Aorta (tissue), 5 donors: ENCODE measurements at places on chromosomes 6 and 20. TPM values are rescaled to one million over a fixed set of nuclear protein-coding genes. Genes with fewer than 3 reads are reported as not detected.

DNA sequence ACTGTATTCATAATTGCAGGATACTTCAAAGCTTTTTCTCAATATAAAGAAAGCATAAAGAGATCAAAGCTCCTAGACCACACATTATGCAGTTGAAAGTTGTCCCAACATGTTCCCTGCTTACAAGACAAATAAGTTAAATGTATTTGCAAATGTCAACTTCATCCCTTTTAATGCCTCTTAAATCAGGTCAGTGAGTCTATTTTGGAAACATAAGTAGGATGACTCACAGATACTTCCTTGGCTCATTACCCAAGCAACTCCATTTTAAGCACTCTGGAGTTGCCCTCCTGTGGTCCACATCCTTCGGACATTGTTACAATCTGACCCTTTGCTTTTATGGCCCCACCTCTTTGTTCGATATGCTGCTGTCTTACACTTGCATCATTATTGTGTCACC lies 162.0 kb downstream of the FAXC start:
- DNase-seq = no peak
- H3K27ac ChIP-seq = no peak overlapping the region
- no peaks in the 10 kb centered on the region for H3K36me3 ChIP-seq
- H3K27me3 ChIP-seq = no peaks in the 10 kb centered on the region
- no peak overlapping the region for H3K4me3 ChIP-seq
- H3K4me1 ChIP-seq = no peaks in the 10 kb centered on the region

Gene SAMD3
- total RNA-seq = 2.7 TPM

DNA sequence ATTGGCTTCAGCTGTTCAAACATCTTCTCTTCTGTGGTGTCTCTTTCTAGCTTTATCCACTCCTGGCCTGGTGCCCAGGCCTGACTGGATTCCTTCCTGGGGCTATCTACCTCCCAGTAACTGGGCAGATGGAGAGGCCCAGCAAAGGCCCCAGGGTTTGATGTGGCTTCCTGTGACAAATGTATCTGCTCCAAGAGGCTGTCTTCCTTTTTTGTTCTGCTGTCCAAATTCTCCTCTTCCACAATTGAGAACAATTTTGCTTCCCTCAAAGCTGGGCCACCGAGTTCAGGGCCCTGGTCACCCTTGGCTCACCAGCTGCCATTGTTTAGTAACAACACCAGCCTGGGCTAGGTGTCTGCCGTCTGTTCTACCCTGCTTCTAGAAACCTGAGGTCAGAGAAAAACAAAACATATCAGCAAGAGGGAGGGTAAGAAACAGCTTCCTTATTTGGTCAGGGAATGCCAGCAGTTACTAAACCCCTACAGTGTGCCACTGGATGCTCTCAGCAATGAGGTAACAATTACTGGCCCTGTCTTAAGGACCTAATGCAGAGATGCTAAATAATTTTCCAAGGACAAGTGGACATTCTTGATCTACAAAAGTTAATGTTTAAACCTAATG lies 3.9 kb downstream of the ZFP57 start:
- no peak overlapping the region for H3K27ac ChIP-seq
- no peaks in the 10 kb centered on the region for H3K36me3 ChIP-seq
- DNase-seq = no peak
- no peaks in the 10 kb centered on the region for H3K27me3 ChIP-seq
- H3K4me1 ChIP-seq = no peaks in the 10 kb centered on the region

DNA sequence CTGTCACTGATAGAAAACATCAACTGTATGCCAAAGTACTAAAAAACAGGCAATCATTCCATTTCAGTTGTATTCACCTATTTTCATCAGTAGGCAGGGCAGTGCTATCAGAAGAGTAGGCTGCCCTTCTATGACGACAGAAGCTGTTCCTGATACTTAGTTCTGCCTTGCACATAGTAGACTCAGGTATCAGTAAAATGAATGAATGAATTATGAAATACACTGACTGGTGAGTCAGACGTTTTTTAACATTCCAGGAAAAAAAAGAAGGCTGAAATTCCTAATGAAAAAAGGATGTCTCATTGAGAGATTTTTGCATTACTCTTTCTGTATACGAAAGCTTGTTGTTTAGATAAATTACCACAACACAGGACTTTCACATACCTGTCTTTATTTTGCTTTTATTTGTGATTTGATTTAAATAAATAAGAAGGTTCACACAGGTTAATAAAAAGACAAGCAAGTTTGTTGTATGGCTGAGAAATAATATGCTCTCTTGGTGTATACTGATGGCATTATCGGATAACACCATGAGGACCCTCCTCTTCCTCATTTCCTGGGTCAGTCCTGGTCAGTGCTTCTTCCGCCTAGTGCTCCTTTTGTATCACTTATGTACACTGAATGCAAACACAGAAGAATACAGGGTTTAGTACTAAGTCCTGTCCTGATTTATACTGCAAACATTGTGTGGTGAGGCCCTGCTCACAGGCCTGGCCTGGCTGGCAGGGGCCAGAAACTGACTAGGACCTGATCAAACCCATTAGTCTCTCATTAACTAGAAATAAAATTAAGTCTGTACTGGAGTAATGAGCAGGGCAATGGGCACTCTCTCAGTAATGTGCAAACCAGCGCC lies 39.4 kb upstream of the SPDEF start:
- no peaks in the 10 kb centered on the region for H3K36me3 ChIP-seq
- no peak overlapping the region for H3K27ac ChIP-seq
- H3K27me3 ChIP-seq = no peaks in the 10 kb centered on the region
- no peak for DNase-seq

GRCh38 chr6:80094017-80094416 lies 12.5 kb upstream of the BCKDHB start:
- no peaks in the 10 kb centered on the region for H3K27me3 ChIP-seq
- no peaks in the 10 kb centered on the region for H3K4me1 ChIP-seq
- no peak overlapping the region for H3K4me3 ChIP-seq
- H3K27ac ChIP-seq = no peak overlapping the region
- no peaks in the 10 kb centered on the region for H3K36me3 ChIP-seq
- no peak for DNase-seq

Gene MAS1
- 0.12 TPM for total RNA-seq

GRCh38 chr6:112310439-112311125 lies 36.5 kb upstream of the RFPL4B start:
- no peaks in the 10 kb centered on the region for H3K4me1 ChIP-seq
- no peaks in the 10 kb centered on the region for H3K27me3 ChIP-seq
- no peak overlapping the region for H3K27ac ChIP-seq
- no peak for DNase-seq
- H3K4me3 ChIP-seq = no peak overlapping the region

Gene DEFB123
- total RNA-seq = not detected

Gene SOBP
- total RNA-seq = 18.6 TPM

Gene OXT
- total RNA-seq = not detected

DNA sequence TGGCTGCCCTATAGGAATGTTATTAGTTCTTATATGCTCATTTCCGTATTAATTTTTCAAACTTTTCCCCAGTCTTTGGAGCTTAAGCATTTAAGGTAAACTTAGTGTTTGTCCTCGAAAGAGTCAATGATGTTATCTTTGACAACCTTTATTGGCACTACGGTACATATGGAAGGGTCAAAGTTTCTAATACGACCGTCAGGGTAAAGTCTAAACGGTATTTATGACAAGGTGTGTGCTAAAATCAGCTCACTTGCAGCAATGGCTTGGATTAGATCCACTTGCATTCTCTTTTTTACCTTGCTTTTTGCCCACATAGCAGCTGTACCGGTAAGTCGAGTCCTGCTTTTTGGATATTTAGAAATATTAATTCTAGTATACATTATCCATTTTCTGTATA lies at the start of gene MEP1A:
Gene MEP1A, plus strand, starts transcription at position 252 of the 400 bp plus-strand sequence. Its CDS starts 10 bp downstream, at position 262.
- no peaks in the 10 kb centered on the region for H3K36me3 ChIP-seq
- H3K27ac ChIP-seq = no peak within 1 kb of the TSS
- H3K27me3 ChIP-seq = no peaks in the 10 kb centered on the region
- no peak for DNase-seq

GRCh38 chr6:93721386-93722048 lies 302.2 kb upstream of the EPHA7 start:
- H3K27ac ChIP-seq = no peak overlapping the region
- H3K27me3 ChIP-seq = no peaks in the 10 kb centered on the region
- no peaks in the 10 kb centered on the region for H3K36me3 ChIP-seq
